ENCODE measurements at places on chromosomes 12 and 14.

DNA sequence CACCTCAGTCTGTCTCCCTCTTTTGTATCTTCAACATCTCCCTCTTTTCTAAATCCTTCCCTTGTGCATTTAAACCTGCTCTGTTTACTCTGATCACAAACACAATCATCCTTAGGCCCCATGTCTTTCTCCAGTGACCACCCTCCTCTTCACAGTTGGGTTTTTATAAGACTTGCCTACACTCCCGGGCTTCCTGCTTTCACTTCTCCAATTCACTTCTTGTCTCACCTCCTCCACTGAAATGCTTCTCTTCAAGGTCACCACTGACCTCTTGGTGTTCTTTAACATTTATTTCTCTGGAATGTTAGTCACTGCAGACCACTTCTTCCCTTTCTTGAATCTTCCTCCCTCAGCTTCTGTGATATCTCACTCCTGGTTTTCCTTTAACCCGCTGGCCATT lies 8.7 kb upstream of the SMCO2 start:
- DNase-seq: no peak

GRCh38 chr14:55142466-55142865 lies 13.4 kb downstream of the LGALS3 start:
- DNase-seq: no peak

GRCh38 chr14:98634043-98634820 lies 637.8 kb downstream of the BCL11B start:
- no peak for DNase-seq

- no peak for DNase-seq
These were observed 54.2 kb downstream of the CHST11 start for GRCh38 chr12:104510873-104511440.

GRCh38 chr12:79997096-79997791 lies 62.3 kb upstream of the PPP1R12A start:
- no peak for DNase-seq

DNA sequence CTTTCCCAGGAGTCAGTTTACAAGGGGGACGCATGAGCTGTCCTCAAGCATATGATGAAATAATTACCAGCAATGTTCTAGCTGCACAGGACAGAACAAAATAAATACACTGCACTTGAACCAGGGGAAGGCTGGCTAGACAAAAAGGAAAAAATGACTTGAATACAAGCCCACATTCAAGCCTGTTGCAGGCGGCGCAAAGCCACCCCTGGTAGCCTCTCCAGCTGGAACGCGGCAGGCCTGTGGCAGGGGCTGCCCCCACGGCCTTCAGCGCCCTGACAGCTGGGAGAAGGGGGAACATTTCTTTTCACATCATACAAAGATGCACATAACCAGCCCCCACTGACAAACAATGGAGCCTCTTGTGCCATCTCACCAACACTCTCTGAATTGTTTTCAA lies 57.1 kb downstream of the TRAFD1 start:
- no peak for DNase-seq

DNA sequence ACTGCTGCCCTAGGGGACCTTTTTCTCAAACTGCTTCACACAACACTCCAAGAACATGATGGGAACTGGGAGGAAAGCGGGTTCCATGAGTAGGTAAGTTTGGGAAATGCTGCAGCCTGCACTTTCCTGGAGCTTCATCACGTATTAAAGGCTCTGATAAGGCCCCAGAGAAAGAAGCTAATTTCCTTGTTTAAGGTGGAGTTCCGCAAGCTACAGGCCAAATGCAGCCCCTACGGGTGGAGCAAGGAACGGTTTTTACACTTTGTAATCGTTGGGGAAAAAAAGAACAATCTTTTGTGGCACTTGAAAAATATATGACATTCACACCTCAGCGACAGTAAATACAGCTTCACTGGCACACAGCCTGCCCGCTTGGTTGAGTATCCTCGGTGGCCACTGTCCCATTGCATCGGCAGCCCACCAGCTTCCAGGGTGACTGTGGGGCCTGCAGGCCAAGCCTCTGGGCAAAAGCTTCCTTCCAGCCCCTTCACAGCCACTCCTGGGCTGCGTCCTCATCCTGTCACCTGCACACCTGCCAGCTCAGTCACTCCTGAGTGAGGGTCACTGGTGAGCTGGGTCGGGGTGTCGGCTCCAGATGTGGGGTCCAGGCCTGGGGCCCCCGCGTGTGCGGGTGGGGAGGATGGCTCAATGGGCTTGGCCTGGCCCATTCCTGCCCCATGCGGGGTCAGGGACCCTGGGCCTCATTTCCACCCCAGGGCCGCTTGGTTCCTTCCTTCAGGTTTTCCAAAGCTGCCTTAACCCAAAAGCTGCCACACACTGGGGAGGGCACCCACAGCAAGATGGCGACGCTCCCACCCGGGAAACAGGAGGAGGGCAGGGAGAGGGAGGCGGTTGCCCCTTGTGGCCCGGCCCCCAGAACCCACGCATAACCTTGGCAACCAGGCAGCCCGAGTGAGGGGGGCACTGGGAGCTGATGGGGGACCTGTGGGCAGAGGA lies 2.4 kb downstream of the AMN start:
- DNase-seq: no peak

Measured in activated naive CD4-positive, alpha-beta T cell (primary cell).